ENCODE measurements at places on chromosomes 11 and 22.

DNA sequence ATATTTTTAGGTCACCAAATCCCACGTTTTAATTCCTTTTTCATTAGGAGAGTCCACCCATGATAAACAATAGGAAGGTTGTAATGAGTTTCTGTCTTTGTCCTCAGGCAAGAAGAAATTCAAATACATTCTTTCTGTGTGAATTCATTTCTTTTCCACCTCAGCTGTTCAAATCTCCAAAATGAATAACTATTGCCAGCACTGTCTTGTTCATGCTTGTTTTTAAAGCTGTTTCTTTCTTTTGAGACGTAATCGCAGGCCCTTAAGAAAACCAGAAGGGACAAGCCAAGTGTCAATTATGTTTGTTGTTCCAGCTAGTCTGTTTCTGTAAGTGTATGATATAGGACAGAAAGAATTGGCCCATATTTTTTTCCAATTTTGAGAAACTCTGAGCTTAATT, 20.2 kb downstream of the MMP27 start:
- DNase-seq: no peak

DNA sequence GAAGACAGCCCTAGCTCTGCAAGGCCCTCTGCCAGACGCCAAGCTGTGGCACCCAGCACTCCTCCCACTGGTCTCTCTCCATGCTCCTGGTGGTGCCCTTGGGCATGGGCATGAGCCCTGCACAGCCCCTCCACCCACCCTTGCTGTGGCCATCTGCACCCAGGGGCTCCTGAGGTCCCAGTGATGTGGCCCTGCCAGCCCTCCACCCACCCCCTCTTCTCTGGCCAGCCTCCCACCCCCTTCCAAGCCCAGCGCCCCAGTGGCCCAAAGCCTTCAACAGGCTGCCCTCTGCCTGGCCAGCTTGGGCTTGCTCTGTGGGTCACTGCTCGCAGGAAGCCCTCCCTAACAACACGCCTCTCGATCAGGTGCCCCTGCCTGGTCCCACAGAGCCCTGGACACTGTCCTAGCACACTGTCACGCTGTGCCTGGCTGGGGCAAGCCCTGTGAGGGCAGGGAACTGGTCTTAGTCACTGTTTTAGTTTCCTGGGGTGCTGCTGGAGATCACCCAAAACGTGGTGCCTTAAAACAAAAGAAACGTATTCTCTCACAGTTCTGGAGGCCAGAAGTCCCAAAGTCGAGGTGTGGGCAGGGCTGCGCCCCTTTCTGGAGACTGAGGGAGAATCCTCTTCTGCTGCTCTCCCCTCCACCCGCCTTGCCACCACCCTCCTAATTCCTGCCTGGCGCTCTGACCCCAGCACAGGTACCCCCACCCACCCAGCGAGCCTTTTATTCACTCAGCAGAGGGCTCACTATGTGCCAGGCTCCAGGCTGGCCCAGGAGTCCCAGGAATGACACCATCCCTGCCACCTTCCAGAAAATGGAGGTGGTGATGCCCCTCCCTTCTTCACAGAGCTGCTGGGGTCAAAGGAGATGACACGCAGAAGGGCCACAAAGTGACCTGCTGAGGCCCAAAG, 14.7 kb downstream of the SULT4A1 start:
- DNase-seq: no peak

DNA sequence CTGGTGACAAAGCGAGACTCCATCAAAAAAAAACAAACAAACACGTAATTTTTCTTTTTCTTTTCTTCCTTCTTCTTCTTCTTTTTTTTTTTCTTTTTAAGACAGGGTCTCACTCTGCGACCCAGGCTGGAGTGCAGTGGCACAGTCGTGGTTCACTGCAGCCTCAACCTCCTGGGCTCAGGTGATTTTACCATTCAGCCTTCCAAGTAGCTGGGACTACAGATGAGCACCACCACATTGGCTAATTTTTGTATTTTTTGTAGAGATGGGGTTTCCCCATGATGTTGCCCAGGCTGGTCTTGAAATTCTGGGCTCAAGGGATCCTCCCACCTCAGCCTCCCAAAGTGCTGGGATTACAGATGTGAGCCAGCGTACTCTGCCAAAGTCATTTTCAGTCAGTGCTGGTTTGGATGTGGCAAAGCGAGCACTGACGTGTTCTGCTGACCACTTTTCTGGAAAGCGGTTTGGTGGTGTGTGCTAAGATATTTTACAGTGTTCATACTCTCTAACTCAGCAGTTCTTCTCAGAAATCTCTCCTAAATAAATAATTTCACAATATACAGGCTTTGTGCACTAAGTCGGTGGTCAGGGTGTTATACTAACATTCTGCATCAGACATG, 10.7 kb downstream of the FAM118A start:
- no peak for DNase-seq

DNA sequence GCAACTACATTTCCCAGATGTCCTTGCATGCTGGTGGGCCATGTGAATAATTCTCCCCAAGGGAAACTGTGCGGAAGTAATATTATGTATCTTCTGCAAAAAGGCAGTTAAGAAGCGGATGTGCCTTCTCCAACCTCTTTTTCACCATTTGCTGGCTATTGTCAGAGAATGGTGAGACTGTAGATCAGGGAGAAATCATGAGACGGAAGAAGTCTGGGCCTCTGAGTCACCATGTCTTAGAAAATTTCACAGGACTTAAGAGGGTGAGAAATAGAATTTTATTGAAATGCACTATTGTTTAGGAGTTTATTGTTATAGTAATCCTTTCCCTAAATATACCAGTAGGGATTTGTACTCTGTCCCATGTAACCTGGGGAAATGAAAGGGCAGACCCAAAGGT, 298.7 kb upstream of the ZC3H12C start:
- no peak for DNase-seq

- no peak for DNase-seq
Measured at GRCh38 chr11:8102296-8102915, 21.4 kb downstream of the TUB start.

DNA sequence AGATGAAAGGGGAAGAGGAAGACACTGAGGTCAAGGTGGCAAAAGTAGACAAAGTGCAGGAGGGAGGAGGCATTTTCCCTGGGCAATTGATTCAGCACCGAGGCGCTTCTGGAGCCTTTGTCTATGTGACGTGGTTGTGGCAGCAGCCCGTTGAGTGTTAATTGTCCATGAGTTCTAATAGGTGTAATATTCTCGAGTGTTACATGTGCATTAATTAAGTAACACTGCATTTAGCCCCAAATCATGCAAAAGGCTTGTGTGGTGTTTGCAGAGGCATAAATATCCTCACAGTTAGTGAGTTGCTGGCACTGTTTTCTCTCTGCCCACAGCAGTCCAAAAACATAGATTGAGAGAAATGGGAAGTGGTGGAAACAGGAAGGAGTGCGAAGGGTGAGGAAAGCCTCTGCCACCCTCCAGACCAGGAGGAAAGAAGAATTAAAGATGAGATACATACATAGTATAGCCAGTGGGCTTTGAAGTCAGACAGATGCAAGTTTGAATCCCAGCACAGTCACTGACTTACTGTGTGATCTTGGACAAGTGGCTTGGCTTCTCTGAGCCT, 361.2 kb downstream of the MN1 start:
- DNase-seq: no peak

- no peak for DNase-seq
Measured at GRCh38 chr11:121904148-121904547, 211.9 kb downstream of the BLID start.

GRCh38 chr11:17612221-17613188, 65.4 kb downstream of the OTOG start:
- no peak for DNase-seq

DNA sequence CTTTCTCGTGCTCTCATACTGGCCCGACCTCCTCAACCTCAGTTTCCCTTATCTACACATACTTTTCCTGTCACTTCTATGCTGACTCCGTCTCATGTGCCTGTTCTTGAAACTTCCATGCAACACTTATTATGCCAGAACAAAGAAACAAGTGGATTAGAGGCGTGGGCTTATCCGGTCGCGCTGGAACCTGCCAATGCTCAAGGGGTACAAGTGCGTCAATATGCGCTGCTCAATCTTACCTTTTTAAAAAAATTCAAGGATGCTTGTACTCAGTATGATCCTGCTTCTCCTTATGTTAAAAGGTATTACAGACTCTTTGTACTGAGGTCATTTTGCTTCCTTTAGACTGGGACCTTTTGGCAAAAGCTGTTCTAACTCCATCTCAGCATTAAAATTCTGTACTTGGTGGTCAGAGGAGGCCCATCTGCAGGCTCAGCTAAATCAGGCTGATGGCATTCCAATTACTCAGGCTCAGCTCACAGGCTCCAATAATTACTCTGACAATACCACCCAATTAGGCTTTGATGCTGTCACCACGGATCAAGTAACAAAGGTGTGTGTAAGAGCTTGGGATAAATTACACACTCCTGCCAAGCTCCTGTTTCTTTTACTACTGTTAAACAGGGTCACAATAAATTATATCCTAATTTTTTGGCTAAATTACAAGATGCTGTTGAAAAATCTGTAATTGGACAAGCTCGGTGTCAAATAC, 26.3 kb upstream of the ALDH3B2 start:
- DNase-seq: no peak

DNA sequence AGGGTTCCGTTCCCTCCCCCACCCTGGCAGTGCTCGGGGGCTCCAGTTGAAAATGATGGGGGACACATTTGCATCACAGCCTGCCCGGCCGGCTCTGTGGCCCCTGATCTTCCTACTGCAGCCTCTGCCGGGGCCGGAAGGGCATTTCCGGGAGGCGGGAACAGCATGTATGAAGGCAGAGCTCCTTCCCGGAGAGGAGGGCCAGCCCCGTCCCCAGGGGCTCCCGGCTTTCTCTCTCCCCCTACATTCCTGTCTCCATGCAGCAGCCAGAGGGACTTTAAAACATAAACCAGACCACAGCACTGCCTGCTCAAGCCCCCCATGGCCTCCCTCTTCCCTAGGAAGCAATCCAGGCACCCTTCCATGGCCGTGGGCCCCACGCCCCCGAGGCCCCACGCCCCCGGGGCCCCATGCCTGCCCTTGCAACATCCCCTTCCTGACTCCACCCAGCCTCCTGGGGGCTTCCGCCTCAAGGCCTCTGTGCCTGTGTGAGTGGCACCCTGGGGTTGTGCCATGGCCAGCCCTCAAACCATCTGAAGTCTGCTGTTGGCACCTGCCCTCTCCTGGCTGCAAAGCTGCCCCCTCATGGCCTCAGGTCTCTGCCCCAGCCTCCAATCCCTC, 73.1 kb downstream of the CDKN1C start:
- no peak for DNase-seq

DNA sequence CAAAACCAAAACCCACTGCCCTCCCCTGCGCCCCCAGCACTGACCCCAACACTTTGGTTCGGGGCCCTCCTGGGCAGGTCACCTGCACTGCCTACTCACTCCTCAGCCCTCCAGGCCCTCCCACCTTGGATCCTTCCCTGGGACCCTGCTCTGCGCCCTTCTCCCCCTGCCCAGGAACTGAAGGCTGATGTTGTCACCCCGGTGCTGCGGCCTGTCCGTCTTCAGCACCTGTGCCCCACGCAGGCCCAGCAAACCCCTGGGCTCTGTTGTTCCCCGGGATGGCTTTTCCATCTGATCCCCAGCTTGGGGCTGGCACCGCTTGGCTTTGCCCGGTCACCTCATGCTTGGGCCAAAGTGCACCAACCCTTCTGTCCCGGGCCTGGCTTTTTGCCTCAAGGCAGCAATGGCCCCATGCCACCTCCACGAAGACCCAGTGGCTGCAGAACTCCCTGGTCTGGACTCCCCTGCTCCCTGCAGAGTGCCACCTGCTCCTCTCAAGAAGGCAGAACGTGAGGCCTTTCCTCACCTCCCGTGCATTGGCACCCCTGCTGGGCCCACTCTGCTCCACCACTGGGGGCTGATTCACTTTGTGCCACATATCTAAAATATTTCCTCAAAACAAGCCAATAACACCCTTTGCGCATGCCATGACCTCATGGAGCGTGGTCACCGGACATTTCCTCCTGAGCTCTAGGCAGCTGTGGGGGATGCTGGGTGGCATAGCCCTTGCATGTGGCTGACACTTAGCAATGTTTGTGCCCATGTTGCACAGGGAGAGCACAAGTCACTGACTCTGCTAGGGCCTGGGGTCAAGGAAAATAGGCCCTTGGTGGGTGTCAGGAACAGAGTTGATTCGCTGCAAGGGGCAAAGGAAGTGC, 8.8 kb downstream of the PPM1F start:
- no peak for DNase-seq

DNA sequence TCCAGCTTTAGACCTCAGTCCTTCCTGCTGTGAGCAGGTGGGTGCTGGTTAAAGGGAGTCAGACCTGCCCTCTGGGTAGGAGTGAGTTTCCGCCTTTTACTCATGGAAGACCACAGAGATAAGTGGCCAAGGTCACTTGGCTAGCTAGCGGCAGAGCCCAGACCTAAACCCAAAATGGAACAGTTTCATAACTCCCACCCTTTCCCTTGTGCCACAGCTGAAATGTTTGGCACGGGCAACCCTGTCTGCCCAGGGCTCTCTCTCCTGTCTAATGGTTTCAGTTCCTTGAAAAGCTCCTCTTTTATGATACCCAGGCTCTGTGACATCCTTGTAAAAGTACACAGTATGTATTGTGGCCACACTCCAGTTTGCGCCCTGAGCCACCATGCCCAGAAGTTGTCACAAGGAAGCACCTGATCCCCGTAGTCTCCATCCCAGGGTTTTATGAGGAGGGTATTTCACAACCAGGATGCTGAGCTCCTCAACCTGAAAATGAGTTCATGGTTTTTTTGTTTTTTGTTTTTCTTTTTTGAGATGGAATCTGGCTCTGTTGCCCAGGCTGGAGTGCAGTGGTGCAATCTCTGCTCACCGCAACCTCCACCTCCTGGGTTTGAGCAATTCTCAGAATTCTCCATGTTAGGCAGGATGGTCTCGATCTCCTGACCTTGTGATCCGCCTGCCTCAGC, 5.1 kb downstream of the MB start:
- no peak for DNase-seq

DNA sequence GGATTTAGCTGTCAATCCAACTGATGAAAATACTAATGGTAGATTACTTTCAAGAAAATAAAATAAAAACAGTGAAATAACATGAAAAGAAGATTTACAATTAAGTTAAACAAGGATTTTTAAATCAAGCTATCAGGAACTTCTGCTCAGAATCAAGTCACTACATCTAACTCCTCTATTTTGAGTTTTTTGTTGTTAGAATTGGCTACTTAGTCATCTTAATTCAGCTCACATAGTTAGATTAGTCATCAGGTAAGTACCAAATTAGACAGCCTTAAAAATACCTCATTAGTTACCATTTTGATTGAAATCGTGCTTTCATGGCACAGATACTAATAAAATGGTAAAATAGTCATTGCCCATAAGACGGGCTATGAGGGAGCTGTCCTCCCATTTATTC, 35.8 kb downstream of the BTG4 start:
- no peak for DNase-seq

- no peak for DNase-seq
Measured at GRCh38 chr22:25621986-25622385, 57.5 kb downstream of the GRK3 start.

DNA sequence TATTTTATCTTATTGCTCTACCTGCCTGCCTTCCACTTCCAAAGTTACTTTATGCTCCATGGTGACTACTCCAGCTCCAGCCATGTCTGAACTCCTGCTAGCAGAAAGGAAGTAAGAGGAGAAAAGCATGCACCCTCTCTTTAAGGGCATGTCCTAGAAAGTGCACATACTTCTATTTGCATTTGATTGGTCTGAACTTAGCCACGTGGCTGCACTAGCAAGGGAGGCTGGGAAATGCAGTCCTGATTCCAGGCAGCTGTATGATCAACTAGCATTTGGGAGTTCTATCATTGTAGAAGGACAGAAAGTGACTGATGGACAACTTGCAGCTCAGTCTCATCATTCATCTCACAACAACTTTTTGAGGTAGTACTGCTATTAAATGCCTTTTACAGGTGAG, 515.7 kb downstream of the BUD13 start:
- no peak for DNase-seq

GRCh38 chr11:75716659-75717058, 979 bp upstream of the MOGAT2 start:
- DNase-seq: no peak
